ENCODE measurements at places on chromosomes 4 and X.

DNA sequence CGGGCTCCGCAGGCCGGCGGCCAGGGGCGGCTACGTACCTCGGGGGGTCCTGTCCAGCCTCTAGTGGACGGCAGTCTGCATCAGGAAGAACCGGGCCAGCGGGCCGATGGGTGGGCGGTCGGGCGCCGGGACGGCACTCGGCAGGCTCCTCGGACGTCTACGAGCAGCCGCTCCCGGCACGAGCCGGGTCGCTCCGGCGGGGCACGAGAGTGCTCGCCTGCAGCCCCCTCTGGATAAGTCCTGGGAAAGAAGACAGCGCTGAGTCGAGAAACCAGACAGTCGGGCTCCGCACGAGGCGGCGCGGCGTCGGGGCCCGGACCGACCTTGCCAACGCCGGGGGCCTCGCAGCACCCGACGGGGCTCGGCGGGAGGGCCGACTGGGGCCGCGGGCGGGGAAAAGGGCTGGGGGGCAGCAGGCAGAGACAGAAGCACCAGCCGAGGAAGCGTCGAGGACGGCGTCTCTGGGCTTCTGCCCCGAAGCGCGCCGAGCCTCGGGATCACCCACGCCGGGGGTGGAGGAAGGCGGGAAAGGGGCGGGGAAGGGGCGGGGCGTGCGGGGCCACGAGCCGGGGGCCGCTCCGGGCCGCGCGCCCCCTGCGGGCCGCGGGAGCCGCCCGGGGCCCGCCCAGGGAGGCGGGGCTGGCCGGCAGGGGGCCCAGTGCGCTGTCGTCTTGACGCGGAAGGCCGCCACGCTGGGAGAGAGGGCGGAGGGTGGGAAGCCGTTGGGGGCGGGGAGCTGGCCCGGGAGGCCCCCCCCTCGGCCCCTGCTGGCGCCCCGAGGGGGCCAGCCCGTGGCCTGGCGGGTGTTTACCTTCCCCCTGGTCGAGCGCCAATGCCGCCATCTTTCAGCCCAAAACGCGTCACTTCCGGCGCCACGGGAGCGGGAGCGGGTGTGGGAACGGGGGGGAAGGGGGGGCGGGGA is 1.9 kb downstream of the KLHL15 start:
- peak; percentile 75 for DNase-seq

GRCh38 chr4:15469402-15470127 is at the start of gene CC2D2A:
CC2D2A (plus strand) TSS chr4:15469882; CDS start chr4:15475933, 6,051 bp downstream.
- no peak for DNase-seq

- no peak for DNase-seq
These were observed 113.5 kb downstream of the PTTG2 start for GRCh38 chr4:38073596-38074234.

DNA sequence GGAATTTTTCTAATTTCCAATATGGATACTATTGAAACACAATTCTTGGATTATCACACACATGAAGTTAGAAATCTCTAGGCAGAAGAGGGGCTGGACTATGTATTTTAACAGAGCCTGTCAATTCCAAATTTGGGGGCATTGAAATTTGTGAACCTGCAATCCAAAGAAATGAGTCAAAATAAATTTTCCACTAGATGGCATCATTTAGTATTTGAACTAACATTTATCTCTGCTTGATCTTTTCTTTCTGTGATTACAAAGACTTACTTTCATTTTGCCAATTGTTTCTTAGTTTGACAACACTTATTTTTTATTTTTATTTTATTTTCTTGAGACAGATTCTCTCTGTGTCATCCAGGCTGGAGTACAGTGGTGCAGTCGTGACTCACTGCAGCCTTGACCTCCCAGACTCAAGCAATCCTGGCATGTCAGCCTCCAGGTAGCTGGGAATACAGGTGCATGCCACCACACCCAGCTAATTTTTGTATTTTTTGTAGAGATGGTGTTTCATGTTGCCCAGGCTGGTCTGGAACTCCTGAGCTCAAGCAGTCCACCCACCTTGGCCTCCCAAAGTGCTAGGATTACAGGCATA is 2.7 kb upstream of the PYURF start:
- DNase-seq: peak; percentile 41

- DNase-seq: no peak
These were observed 9.6 kb downstream of the DCX start for GRCh38 chrX:111402344-111402743.

DNA sequence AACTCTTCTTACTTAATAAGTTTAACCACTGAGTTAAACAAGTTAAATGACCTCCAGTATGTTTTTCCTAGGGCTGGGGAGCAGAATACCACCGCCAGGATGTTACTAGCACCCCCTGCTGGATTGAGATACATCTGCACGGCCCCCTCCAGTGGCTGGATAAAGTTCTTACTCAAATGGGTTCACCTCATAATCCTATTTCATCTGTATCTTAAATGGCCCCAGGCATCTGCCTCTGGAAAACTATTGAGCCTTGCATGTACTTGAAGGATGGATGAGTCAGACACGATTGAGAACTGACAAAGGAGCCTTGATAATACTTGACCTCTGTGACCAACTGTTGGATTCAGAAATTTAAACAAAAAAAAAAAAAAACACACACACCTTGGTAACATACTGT is 61.5 kb upstream of the MMAA start:
- peak; percentile 39 for DNase-seq

DNA sequence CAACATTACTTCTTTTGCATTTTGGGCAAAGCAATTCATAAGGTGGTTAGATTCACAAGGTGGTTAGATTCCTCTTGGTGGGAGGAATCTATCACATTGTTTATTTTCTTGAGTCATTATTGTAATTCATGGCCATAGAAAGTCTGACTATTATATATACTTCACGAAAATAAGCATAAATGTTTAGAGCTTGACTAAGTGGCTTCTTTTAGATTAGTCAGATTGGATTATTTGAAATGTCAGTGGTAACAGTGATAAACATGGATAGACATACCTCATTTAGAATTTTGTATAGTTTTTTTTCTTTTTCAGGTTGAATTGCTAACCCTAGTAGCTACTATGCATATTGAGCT is 24.9 kb upstream of the DYNLT3 start:
- no peak for DNase-seq

DNA sequence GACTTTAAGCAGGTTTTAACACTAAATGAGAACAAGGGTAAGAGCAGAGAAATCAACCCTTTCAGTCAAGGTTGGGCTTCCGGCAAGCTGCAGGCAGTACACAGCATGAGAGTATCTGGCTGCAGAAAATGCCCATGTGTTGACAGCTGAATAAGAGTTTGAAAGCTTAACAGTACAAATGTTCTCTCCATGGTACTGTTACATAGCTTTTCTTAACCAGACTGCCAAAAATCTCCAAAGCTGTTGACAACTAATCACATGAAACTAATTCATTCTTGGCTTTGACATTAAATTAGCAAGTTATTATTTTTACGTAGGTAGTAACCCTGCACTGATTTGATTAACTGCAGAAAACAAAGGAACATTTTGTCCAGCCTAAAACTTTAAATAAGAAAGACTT is 153.5 kb downstream of the SLC10A7 start:
- DNase-seq: no peak

GRCh38 chr4:80035336-80035735 is 37.7 kb downstream of the ANTXR2 start:
- DNase-seq: peak; percentile 41

- DNase-seq: no peak
These were observed 180.1 kb upstream of the S100G start for GRCh38 chrX:16469870-16470269.

GRCh38 chrX:23803931-23804381 is 21.0 kb downstream of the SAT1 start:
- no peak for DNase-seq

DNA sequence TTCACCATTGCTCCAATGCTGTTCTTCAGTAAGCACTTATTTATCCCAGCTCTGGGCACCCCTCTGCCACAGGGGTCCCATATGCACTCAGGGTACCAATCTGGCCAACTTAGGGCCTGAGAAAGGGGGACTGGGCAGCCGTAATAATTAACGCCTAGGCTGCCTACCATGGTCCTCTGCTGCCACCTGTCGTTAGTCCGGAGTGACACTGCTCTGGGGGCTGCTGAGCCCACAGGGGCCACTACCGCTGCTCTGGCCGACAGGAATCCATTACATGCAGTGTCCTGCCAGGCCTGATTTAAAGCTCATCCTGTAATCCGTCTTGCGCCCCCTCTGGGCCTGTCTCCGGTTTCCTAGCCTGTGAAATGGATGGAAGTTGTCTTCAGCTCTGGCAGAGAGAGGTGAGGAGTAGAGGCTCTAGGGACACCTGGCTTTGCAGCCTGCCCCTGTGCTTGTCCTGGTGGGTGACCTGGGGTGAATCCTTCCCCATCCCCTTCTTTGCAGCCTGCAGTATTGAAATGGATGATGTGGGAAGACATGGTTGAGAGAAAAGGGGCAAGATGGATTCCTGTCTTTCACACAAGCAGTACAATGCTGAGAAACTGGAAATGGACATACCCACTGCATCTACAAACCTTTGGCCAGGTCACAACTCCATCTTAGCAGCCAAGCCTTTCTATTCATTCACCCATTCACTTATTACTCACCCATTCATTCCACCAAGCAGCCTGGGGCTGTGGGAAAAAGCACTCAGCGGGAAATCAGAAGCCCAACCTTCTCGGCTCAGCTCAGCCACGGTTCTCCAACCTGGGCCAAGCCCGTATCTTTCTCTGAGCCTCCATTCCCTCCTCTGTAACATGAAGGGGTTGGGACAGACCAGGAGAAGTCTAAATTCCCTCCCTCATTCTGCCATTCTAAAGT is 116.3 kb upstream of the NALF2 start:
- peak; percentile 0 for DNase-seq

- DNase-seq: no peak
These were observed 95.8 kb downstream of the UPRT start for GRCh38 chrX:75369721-75370120.

GRCh38 chr4:104421566-104421965 is 73.1 kb downstream of the CXXC4 start:
- DNase-seq: no peak

DNA sequence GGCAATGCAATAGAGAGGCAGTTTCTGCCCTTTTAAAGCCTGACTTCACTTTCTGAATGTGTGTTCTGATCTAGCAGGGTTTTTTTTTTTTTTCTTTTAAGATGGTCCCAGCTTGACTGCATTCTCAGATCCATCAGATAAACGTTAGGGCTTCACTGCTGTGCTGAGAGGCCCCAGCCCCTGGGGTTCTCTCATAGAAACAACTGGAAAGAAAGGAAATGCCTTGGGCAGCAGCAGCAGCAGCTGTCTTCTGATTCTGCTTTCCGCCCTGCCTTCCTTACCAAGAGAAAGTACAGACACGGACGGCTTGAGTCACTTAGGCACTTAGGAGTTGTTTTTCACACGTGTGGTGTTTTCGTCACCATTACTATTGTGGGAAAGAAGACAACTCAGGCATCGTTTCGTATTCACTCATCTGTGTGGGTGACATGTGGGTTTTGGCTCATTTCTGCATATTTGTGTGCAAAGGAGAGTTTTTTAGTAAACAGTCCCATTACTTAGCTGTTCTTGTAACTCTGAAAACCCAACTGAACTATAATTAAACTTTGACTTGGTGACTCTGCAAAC is 172.0 kb downstream of the PTTG2 start:
- peak; percentile 91 for DNase-seq

- no peak for DNase-seq
These were observed 113.0 kb downstream of the NHS start for GRCh38 chrX:17488036-17488435.

DNA sequence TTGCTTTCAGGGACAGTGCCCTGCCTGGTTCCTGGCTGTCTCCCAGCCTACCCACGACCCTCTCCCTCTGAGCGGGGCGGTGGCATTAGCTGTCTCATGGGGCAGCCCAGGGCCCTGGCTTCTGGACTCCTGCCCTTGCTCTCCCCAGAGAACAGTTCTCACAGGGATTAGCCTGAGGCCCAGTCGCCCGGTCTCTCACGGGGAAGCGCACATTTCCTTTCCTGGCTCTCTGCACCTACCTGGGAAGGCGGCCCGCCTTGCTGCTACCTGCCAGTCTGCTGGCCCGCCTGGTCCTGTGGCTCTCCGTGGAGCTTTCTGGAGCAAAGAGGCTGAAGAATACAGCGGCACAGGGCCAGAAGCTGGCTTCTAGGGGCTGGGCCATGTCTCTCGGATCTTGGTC is 128.4 kb downstream of the FHDC1 start:
- DNase-seq: no peak

GRCh38 chrX:134537179-134537955 is 77.4 kb downstream of the HPRT1 start:
- no peak for DNase-seq

GRCh38 chr4:176156656-176157055 is 38.7 kb downstream of the SPATA4 start:
- DNase-seq: no peak

- no peak for DNase-seq
These were observed 66.2 kb upstream of the GYPA start for GRCh38 chr4:144206711-144207110.

DNA sequence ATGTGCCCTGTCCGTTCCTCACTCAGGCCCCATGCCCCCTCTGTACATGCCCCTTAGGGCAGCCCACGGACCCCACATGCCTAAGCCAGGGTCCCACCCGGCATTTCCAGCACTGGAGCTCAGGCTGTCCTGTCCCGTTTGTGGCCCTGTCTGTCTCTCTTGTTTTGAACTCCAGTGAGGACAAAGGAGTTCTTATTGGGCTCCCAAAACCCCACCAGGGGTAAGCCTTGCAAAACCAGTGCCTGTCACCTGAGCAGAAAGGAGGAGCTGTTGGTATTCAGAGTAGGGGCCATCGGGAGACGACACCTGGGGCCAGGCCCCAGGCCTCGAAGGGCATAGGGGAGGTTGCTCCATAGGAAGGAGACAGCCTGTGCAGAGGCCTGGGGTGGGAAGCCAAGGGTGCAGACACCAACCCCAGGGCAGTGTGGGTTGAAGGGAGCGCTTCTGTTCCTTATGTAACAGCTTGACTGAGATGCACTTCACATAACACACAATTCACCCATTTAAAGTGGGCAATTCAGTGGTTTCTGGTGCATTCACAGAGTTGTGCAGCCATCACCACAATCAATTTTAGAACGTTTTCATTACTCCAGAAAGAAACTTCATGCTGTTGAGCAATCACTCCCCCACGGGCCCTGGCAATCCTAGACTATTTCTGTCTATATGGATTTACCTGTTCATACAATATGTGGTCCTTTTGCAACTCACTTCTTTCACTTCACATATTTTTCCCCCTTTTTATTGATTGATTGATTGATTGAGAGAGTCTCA is 31.7 kb downstream of the MAN2B2 start:
- no peak for DNase-seq

- DNase-seq: no peak
These were observed 356.5 kb downstream of the MID1IP1 start for GRCh38 chrX:39157796-39158195.

GRCh38 chr4:5906191-5906590 is 13.3 kb upstream of the CRMP1 start:
- DNase-seq: no peak

GRCh38 chr4:168614281-168615057 is 117.6 kb downstream of the PALLD start:
- no peak for DNase-seq

GRCh38 chrX:80282535-80282934 is 137.7 kb upstream of the TENT5D start:
- no peak for DNase-seq

GRCh38 chrX:148540114-148540513 is 39.7 kb downstream of the AFF2 start:
- DNase-seq: no peak

DNA sequence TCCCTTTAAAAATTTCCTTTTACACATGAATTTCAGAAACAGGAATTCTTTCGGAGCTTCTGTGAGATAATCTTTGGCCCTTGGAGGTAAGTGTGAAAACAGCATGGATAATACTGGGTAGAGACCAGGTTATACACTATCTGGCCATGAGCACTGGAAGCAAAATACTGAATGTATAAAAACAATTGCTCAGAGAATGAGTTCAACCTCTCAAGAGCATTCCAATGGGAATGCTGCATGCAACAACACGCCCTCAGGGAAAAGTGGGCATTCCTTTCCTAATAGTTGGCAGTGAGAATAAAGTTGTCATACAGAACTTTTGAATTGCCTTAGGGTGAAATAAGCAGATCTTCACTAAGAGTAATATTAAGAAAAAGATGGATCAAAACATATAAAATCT is 574.8 kb upstream of the DIPK2B start:
- no peak for DNase-seq
